ENCODE measurements at places on chromosomes 7 and 10.

DNA sequence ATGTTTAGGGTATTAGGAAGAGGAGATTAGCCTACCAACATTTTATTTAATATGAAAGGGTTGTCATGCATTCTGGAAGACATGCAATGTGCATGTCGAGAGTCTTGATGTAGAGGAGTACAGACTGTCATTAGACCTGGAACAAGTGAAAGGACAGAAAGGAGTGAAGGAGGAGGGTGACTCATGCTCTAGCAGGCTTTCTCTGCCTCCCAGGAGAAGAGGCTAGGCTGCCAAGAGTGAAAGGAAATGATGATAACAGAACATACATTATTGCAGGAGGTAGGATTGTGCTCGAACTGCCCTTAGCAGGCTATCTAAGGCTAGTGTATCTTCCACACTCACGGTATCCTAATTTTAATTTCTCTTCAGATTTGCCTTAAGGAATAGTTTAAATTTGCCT, 228.8 kb downstream of the EXOC4 start:
- DNase-seq, result peak; percentile 60

DNA sequence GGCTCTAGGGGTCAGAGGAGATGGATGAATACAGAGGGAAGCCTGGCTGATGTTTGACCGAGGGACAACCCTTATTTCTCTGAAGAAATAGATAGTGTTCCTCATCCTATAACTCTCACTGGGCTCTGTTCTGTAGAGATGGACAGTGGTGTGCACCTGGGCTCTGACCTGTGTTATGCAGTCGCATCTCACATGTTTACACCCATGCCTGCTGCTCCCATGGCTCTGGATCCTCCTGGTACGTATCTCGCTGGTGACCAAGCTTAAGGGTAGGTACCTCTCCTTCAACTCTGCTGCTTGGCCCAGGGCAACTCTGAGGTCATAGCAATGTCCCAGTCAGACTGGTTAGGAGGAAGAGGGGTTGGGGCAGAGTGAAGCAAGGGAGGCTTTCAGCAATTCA, 42.8 kb downstream of the ADRA2A start:
- no peak for DNase-seq

DNA sequence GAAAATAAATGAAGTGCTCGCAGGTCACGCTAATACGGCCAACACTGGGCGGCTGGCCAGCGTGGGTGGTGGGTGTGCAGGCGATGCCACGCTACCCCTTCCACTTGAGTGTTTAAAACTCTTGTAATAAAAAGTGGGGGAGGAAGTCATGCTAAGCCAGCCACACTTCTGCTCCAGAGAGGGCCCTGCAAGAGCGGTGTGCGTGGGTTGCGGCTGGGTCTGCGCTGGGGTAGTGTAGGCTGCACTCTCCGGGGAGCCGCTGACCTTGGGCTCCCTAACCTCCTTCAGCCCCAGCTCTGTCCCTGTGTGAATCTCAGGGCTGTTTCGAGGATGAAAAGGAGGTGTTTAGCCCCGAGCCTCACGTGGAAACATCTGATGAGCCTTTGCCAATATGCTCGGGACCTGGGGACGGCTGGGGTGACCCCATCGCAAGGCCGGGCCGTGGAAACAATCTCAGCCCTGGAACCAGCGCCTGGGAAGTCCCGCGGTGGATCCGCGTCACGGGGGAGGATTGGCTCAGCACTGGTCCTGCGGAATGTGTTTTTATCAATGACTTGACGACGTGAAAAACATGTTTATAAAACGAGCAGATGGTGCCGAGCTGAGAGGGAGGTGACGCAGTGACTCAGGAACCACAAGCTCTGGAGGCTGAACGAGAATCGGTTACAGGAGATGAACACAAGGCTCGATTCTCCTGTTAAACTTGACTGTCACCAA, 278.5 kb downstream of the DNAJB6 start:
- DNase-seq, result no peak

DNA sequence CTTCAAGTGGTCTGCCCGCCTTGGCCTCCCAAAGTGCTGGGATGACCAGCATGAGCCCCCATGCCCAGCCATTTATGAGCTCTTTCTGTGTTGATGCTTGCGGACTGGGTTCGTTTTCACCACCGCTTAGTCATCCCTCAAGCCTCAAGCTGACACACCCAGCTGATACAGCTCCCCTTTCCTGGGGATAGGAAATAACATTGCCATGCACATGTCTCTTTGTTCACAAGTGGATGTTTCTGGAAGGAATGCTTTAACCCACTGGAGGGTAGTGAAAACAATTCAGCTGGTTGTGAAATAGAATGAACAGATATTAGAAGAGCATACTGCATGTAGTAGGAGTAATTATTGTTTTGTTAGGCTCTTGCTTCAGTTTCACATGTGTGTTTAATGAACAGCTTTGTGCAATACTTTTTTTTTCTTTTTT, 8.5 kb upstream of the METTL27 start:
- peak; percentile 98 for DNase-seq

GRCh38 chr7:141906285-141906684, 9.9 kb upstream of the OR9A4 start:
- DNase-seq, result no peak

DNA sequence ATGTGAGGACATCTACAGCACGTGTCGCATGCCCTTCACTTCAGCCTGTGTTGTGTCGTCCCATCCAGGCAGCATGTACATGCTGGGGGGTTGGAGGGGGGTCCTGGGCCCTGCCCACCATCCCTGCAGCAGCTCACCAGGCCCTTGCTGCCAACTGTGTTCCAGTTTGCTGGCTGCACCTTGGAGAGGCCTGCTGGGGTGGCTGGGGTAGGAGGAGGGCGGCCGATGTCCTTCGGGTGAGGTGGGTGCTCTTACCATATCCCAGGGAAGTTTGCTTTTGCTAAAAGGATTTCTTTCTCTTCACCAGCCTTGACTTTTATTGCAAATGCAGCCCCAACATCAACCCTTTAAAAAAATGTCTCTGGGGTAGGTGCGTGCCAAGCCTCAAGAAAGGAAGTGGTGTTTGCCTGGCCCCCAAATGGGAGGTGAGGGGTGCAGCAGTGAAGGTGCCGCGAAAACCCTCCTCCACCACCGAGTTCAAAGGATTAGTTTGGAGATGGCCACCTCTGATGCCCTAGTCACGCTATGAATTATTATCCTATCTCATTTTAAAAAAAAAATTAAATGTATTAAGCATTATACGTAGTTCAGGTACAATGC, 165.8 kb upstream of the KLF6 start:
- no peak for DNase-seq

- DNase-seq, result peak; percentile 93
These were observed 1.2 kb downstream of the CLDN4 start for GRCh38 chr7:73831834-73832651.

DNA sequence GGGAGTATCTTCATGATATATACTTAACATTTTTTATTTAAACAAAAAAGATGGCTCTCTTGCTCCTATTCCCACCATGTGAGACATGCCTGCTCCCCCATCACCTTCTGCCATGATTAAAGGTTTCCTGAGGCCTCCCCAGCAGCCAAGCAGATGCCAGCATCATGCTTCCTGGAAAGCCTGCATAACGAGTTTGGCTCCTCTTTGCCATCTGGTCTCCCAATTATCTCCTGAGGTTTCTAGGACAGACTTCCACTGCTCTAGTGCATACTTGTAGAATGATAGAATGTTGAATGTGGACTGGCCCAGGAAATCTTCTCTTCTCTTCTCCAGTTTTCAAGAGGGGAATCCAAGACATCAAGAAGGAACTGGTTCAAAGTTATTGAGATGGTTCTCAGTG, 45.9 kb upstream of the ELAPOR2 start:
- peak; percentile 17 for DNase-seq

DNA sequence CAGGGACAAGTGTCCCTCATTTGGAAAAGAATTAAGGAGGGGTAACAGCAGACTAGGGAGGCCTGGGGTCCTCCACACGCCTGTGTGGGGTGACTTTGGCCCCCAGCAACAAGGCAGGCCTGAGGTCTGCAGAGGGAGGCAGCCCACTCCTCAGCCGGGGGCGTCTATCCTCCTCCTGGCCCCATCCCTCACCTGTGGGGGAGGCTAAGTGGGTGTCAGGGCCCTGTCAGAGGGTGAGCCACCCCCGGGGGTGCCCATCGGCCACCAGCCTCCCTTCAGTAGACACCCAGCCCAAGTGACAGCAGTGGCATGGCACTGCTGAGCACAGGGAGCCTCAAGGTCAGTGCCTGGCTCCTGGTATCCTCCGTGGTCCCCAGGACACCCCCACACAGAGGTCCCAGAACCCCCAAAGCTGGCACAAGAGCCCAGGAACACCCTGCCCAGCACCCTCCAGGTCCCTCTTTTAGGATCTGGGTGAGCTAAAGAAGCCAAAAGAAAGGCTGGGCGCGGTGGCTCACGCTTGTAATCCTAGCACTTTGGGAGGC, 693 bp upstream of the FXYD4 start:
- no peak for DNase-seq
